Ascending aorta (tissue), 2 donors: ENCODE measurements at places on chromosomes 12 and 14.

DNA sequence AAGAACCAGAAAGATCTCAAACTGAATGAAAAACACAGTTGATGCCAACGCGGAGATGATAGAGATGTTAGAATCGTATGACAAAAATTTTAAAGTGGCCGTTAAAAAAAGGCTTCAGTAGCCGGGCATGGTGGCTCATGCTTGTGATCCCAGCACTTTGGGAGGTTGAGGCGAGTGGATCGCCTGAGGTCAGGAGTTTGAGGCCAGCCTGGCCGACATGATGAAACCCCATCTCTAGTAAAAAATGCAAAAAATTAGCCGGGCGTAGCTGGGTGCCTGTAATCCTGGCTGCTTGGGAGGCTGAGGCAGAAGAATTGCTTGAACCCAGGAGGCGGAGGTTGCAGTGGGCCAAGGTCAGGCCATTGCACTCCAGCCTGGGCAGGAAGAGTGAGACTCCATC, 5.4 kb upstream of the ACVRL1 start:
- no peaks in the 10 kb centered on the region for H3K4me1 ChIP-seq
- H3K36me3 ChIP-seq: no peaks in the 10 kb centered on the region
- H3K27me3 ChIP-seq: no peaks in the 10 kb centered on the region
- DNase-seq: no peak

DNA sequence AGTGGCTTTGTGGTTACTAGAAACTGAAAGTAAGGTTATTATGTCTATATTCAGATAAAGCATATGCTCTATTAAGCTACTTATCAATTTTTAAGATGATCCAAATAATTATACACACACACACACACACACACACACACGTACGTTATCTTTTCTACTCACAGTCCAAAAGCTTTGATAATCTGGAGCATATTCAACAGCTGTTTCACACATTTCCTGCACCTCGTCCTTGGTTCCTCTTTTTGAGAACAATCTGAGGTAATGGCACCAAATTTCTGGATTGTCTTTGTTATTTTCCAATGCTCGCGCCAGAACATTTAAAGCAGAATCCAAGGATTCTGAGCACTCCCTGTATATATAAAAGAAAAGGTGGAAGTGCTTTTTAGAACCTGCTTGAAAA, 37.5 kb downstream of the ZFC3H1 start:
- H3K27me3 ChIP-seq: no peaks in the 10 kb centered on the region
- H3K4me1 ChIP-seq: no peaks in the 10 kb centered on the region
- no peak overlapping the region for H3K4me3 ChIP-seq
- DNase-seq: no peak

DNA sequence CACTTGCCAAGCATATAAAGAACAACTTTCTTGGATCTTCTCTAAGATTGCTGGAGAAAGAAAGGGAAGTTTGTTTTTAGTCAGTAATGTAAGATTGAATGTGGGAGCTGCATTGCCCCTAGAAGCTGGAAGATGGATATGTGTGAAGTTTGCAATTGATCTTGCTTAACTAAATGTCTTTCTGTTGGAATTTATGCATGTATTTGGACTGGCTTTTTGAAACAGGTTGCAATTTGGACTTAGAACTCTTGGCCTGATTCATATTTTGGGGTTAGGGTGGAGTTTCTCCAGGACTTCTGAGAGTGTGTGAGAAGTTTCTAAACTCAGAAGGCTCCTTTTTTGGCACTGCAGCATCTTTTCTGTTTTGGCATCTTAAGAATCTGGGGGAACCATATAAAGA, 26.4 kb downstream of the IFT43 start:
- no peak overlapping the region for H3K4me3 ChIP-seq
- H3K36me3 ChIP-seq: peaks cover 18% of the 10 kb centered on the region
- no peak for DNase-seq
- no peaks in the 10 kb centered on the region for H3K27me3 ChIP-seq
- no peaks in the 10 kb centered on the region for H3K4me1 ChIP-seq

DNA sequence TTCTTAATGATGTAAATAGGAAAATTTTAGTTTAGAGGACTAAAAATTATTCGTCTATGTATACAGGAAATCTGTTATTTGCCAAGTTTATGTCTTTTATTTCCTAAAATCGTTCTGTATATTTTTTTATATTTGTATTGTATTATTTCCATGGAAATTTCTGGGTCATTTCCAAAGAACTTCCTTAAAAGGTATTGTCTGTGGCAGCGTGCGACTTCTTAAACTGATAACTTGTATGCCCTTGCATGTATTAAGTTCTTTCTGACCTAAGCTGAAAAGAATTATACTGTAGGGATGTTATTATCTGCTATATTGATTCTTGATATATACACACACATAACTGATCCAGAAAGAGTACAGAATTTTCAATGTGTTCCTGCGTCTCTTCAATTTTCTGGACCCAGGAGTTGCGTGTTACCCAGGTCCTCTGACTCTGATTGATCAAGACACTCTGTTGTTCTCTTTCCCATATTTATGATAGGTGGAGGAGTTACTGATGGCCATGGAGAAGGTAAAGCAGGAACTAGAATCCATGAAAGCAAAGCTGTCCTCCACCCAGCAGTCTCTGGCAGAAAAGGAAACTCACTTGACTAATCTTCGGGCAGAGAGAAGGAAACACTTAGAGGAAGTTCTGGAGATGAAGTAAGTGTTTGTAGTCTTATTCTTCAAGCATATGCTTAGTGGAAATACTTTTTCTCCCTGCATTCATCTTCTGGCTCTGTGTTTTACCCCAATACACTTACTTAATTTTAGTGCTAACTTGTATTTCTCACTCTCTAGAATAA, 298.5 kb downstream of the ERC1 start:
- H3K27me3 ChIP-seq: no peaks in the 10 kb centered on the region
- no peak overlapping the region for H3K4me3 ChIP-seq
- DNase-seq: no peak
- peak overlapping the region; percentile 60 for H3K27ac ChIP-seq
- no peaks in the 10 kb centered on the region for H3K36me3 ChIP-seq
- no peaks in the 10 kb centered on the region for H3K4me1 ChIP-seq

DNA sequence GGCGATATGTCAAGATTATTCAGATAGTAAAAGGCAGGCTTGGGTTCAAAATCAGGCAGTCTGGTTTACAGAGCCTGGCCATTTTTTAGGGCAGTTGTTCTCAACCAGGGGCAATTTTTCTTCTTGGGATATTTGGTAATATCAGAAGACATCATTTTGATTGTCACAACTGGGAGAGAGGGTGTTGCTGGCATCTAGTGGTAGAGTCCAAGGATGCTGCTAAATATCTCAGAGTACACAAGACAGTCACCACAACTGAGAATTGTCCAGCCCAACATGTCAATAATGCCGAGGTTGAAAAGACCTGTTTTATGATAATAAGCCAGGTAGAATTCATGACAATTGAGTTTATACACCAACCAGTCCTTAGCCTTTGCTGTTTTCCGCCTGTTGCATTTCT, 733.9 kb downstream of the NRXN3 start:
- no peak overlapping the region for H3K4me3 ChIP-seq
- no peaks in the 10 kb centered on the region for H3K27me3 ChIP-seq
- no peaks in the 10 kb centered on the region for H3K4me1 ChIP-seq
- DNase-seq: no peak
- no peaks in the 10 kb centered on the region for H3K36me3 ChIP-seq
- H3K27ac ChIP-seq: no peak overlapping the region

DNA sequence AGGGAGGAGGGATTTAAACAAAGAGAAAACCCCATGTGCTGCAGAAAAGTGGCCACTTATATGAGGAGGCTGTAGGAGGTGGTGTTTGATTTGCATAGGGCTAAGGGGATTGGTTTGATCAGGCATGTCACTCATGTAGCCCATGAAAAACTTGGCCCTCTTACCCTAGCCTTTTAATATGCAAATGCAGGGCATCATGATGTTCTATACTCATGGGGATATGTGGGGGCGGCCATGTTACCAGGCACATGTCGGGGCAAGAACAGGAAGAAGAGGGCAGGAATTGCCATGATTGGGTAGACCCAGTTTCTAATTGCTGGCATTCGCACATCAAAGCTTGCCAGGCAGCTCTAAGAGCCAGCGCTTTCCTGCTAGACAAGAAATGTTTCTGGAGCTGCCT, 28.8 kb downstream of the KLRK1 start:
- no peaks in the 10 kb centered on the region for H3K27me3 ChIP-seq
- no peak for DNase-seq
- peak overlapping the region; percentile 34 for H3K27ac ChIP-seq
- H3K36me3 ChIP-seq: no peaks in the 10 kb centered on the region
- peaks cover 3% of the 10 kb centered on the region for H3K4me1 ChIP-seq

DNA sequence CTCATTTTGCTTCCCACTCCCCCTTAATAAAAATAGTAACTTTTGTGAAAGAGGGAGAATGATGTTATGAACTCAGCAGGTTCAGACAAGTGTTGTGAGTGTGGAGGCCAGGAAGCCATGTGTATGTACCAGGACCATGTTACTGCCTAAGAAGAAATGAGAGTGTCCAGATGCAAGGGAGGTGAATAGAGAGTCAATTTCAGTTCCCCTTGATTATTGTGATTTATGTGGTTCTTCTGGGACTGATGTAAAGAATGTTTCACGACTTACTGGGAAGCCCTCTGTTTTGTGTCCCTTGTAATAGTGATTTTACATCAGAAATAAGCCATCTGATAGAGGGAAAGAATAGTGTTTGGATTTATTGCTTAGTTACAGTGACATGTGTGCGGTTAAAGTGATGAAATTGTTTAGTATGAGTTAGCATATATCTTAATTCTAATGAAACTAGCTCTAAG, 32.5 kb downstream of the FBXO34 start:
- DNase-seq: no peak
- no peak overlapping the region for H3K4me3 ChIP-seq
- H3K27me3 ChIP-seq: no peaks in the 10 kb centered on the region

DNA sequence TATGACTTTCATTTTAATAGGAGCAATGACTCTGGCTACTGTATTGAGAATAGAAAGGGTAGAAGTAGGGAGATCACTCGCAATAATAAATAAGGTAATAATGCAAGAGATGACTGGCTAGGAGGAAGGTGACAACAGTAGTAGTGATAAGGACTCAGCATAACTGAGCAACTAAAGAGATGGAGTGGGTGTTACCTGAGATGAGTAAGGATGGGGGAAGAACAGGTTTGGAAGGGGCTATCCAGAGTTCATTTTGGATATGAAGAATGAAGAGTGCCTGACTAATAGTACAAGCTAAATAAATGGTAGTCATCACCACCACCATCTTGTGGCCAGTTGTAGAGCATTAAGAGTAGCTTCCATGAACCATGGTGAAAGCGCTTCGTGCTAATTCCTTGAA, 101.1 kb downstream of the RPS6KA5 start:
- H3K27ac ChIP-seq: no peak overlapping the region
- no peaks in the 10 kb centered on the region for H3K27me3 ChIP-seq
- no peaks in the 10 kb centered on the region for H3K4me1 ChIP-seq
- H3K4me3 ChIP-seq: no peak overlapping the region

GRCh38 chr12:47249082-47249481, 169.3 kb upstream of the AMIGO2 start:
- no peaks in the 10 kb centered on the region for H3K4me1 ChIP-seq
- H3K4me3 ChIP-seq: no peak overlapping the region
- H3K36me3 ChIP-seq: no peaks in the 10 kb centered on the region
- H3K27ac ChIP-seq: no peak overlapping the region
- no peaks in the 10 kb centered on the region for H3K27me3 ChIP-seq

- H3K4me3 ChIP-seq: no peak overlapping the region
- no peaks in the 10 kb centered on the region for H3K27me3 ChIP-seq
- H3K4me1 ChIP-seq: no peaks in the 10 kb centered on the region
- no peak overlapping the region for H3K27ac ChIP-seq
- DNase-seq: no peak
Measured at GRCh38 chr14:32354716-32355115, 25.6 kb downstream of the AKAP6 start.
